ENCODE measurements at places on chromosomes 1 and 21.

DNA sequence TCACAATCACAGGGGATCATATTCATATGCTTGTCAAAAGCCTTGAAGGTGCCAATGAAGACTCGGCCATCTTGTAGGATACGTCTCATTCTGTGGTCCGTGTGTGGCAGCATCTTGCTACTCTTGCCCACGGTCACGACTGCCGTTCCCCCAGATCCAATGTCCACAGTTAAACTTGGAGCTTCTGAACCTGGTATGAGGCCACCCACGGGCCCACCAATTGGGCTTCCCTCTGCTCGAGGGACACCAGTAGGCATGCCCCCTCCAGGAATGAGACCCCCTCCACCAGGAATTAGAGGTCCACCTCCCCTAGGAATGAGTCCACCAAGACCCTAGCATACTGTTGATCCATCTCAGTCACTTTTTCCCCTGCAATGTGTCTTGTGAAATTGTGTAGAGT is 39.6 kb downstream of the MORN1 start:
- no peak for DNase-seq

DNA sequence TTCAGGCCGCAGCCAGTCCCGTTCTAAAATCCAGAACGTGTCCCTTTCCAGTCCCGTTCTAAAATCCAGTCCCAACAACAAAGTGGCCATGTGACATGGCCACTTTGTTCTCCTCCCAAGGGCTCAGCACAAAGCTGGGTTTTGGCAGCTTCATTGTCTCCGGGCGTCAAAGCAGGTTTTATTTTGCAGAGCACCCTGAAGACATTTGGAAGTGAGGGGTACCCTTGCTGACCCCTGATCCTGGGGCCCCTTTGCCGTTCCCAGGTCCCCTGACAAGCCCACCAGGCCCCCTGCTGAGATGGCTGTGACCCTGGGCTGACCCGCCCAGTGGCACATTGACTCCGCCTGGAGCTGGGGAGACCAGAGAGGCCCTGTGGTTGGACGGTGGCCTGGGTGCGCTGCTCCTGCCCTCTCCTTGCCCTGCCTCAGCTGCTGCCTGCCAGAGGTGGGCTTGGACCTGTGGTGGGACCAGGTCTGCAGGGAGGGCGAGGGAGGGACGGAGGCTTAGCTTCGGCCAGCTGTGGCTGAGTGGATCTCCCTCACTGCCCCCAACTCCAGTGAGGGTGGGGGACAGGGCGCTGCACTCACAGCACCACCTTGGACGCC is 4.3 kb downstream of the PFKL start:
- DNase-seq = no peak

DNA sequence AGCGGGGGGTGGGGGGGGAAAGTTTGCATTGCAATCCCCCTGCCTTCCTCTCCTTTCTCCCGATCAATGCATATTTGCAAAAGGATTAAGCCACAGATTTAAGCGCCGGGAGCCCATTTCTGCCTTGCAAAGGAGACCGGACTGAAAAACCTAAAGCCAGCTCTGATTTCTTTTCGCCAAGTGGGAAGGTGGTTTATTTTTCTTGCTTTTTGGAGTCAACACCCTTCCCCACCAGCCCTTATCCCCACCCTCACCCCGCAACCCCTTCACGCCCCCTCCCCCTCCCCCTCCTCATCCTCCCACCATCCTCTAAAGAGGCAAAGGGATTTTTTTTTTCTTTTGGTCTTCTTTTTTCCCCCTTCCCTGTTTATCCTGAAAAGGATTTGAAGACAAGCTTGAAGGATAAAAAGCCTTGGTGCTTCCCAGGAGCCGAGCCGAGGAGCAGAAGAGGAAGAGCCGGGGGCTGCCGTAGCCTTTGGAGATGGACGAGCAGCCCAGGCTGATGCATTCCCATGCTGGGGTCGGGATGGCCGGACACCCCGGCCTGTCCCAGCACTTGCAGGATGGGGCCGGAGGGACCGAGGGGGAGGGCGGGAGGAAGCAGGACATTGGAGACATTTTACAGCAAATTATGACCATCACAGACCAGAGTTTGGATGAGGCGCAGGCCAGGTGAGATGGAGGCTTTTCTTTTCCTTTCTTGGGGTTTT is 513 bp downstream of the PBX1 start:
- DNase-seq = no peak

DNA sequence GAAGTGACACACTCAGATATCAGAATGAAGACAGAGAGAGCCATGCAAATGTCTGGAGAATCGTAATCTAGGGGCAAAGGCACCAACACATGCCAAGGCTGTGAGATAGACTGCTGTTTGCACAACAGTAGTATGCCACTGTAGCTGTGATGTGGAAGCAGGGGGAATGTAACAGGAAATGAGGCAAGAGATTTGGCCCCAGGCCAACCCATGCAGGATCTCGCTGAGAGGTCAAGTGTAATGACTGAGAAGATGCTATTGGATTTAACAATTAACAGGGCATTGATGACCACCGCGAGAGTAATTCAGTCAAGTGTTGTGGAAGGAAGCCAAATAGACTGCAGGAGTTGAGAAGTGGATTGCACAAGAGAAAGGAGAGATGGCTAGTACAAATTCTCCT is 107.3 kb upstream of the ST6GALNAC5 start:
- DNase-seq = no peak

DNA sequence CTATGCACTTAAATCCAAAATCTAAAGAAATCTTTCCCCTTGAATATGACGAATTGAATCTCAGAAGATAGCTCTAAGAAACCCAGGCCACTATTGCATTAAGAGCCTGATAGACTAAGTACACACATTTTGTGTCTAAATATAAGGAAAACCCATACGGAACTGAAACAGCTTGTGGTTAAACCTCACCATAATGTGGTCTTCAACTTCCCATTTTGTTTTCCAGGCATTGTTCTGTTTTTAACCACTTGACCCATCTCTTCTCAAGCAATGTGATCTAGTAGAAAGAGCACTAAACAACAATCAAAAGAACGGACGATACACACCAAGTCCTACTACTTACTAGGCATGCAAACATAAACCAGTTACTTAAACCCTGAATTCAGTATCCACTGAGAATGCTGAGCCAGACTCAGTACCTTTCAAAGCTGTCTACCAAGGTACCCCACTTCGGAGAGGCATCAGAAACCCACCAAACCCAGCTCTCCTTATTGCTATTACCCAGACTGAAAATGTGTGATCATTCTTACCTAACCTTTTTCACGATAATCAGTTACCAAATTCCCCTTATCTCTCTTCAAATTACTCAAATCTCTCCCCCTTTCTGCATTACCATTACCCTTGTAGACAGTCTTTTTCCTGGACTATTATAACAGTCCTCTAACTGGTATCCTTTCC is 12.8 kb downstream of the OTUD7B start:
- DNase-seq = no peak

- DNase-seq = no peak
These were observed 456.1 kb downstream of the AJAP1 start for GRCh38 chr1:5110508-5110907.

DNA sequence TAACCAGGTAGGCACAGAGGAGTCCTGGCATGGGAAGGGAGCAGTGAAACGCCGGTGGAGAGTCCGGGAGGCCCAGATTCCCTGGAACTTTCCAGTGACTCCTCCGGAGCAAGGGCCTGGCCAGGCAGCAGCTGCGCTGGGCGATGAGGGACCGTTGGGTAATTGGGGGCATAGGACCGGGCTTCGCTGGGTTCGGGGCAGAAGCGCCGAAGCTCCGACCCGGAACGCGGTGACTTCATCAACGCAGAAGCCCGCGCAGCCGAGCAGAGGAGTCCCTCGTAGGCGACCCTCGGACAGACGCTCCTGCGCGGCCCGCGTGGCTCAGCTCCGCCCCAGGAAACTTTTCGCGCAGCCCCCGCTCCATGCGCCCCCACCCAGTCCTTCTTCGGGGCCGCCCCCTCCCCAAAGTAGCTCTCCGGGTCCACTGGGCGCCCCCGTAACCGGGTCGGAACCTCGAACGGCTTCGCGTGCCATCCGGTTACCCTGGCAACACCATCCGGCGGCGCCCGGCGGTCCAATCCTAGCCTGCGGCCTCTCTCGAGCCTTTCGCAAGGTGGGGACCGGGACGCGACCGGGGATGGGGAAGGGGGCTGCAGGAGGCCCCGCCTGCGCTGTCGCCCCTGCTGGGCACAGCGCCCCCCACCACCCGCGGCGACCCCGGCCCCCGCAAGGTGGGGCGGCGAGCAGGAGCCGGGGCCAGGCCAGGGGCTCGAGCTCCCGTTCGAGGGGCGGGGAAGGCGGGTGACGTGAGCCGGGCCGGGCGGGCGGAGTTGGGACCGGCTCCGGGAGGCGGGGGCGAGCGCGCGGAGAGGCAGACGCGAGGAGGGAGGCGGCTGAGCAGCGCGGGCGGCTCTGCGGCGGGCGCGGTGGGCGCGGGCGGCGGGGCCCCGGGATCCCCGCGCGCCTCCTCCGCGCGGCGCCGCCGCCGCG is at the start of gene AJAP1:
Gene AJAP1 (plus strand): TSS at position 814 of the 930 bp plus-strand sequence. CDS start 817 bp downstream, outside the sequence.
- no peak for DNase-seq

All from brain pericyte (primary cell).